ENCODE measurements at places on chromosomes 6 and 20.

GRCh38 chr6:74657931-74658330 lies 547.9 kb downstream of the COL12A1 start:
- DNase-seq: no peak

DNA sequence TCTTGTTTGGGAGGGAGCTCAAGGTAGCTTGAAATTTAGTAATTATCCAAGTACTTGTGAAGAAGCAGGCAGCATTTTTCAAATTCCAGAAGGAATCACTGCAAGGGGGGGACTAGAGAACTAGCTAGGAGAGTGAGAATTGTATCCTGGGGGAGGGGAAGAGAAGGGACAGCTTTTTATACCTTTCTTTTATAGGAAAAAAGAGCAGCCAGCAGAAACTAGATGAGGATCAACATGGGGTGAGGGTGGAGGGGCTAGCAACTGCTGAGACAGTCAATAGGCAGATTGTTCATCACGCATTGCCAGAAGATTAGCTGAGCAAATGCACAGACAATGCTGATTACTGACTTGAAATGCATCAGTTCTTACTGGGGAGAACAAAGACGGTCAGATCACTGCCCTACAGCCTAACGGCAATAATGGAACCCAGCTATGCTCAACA lies 514.3 kb upstream of the CITED2 start:
- no peak for DNase-seq

DNA sequence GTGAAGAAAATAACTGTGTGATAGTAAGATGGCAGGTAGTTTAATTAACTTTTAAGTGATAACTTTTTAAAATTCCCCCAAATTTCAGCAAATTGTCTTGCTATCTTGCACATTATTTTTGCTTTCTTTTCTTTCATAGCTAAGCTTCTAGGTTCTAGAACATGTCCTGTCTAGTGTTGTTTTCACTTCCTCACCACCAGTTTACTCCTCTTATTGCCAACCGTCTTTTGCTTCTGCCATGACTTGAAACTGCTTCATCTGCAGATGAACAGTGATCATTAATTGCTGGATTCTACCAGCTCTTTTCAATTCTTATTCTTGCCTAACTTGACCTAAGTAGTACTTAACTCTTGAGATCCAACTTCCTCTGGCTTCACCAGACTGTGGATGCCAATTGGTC lies 137.8 kb downstream of the CENPW start:
- DNase-seq: no peak

- peak; percentile 17 for DNase-seq
Measured at GRCh38 chr6:131924881-131925474, 26.2 kb downstream of the CCN2 start.

- no peak for DNase-seq
Measured at GRCh38 chr6:26318459-26319404, 46.3 kb upstream of the BTN3A2 start.

All from NCI-H1417 (cell line).